Neural crest cell (in vitro differentiated cells): ENCODE measurements at places on chromosomes 4 and X.

GRCh38 chr4:139131209-139131870 is 45.7 kb downstream of the ELF2 start:
- DNase-seq = no peak

DNA sequence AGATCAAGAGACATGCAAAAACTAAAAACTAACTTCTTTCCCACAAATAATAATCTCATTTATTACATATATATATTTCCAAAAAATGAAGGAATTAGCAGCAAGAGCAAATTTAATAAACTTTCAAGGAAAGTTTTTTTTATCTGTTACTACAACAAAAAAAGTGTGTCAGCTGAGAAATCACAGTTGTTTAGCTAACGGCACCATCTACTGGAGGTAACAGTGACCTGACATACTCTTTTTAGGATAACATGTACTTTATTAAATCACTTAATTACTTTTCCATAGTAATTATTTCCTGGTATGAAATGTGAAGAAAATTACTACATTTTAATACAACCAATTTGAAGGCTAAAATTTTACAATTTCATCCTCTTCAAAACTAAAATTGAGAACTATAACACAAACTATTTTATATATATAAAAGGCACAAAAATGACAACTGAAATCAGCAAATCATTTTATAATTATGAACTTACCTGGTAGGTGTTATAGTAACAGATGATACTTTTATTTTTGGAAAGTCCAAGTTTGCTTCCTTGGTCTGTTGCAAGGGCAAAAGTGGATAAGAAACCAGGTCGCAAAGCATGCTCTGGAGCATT is 9.1 kb downstream of the LAMTOR3 start:
- no peak for DNase-seq

DNA sequence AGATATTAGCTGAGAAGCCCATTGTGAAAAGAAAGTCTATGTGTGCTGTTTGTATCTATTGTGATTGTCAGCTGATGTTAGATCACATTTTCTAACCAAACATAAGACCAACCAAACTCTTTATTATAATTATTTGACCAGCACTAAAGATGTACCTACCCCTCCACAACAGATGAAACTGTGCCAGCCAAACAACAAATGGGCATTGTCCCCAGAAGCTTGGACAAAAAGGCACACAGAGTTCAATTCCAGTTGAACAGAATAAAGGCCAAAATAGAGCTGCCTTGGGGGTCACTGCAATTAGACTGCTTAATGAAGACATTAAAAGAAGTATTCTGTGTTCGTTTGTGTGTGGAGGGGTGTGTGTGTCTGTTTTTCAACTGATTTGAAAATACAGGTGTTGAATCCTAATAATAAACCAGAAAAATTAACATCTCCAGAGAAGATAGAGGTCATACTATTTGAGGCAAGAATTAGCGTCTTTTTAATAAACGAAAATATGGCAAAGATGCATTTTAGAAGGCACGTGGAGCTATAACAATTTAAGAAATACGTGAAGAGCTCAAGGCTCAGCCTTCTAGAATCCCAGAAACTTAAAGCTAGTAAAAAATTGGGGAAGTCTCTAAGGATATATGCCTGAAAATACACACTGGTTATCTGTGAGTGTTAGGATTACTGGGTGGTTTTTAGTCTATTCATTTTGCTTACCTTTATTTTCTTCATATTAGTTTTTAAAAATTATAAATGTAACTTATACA is 2.2 kb downstream of the SPP1 start:
- DNase-seq = no peak

DNA sequence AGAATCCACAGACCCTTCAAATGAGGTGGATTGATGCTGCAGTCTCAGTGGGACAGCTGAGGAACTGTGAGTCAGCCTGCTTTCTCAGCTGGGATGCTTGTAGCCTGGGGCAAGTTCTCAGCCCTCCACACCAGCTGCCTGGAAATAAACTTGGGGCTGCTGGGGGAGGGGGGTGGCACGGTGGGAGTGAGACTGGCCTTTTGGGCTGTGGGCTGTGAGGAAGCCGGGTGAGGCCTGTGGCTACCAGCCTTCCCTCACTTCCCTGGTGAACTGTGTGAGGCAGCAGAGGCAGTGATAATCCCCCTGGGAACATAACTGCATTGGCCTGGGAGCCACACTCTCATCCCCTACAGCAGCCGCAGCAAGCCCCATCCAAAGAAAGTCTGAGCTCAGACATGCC is 114.5 kb upstream of the GUCY1A1 start:
- no peak for DNase-seq
